ENCODE measurements at places on chromosomes 3 and 15.
A peak's percentile ranks its signal among the peaks of the same experiment; 100 is the strongest.

DNA sequence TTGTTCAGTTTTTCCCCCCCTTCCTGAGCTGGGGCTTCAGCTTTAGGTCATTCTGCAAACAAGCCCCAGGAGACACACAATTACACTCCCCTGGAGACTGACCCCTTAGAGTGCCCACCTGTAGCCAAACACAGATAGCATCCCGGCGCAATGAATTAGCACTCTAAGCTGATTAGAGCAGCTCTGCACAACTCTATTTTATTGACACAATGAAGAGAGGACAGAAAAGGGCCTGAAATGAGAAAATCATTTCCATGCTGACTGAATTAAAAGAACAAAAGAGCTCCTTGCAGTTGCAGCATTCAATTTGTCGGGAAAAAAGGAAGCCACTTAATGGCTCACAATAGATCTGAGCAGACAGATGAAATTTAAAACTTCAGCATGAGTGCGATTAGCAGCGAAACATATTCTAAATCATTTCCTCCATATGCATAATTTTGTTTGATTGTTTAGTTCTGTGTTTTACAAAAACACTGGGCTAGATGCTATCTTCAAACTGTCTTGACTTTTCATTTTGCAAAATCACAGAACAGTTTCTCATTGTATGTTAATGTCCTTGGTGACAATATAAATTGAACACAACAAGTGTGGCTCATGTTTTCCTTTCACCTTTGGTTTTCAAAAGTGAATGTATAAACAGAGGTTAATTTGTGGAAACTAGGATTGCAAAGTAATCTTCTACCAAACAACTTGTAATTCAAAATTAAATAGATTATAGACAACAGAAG lies 308.6 kb downstream of the MECOM start:
- DNase-seq = no peak

GRCh38 chr3:193868590-193868989 lies 267.4 kb upstream of the HES1 start:
- no peak for DNase-seq

DNA sequence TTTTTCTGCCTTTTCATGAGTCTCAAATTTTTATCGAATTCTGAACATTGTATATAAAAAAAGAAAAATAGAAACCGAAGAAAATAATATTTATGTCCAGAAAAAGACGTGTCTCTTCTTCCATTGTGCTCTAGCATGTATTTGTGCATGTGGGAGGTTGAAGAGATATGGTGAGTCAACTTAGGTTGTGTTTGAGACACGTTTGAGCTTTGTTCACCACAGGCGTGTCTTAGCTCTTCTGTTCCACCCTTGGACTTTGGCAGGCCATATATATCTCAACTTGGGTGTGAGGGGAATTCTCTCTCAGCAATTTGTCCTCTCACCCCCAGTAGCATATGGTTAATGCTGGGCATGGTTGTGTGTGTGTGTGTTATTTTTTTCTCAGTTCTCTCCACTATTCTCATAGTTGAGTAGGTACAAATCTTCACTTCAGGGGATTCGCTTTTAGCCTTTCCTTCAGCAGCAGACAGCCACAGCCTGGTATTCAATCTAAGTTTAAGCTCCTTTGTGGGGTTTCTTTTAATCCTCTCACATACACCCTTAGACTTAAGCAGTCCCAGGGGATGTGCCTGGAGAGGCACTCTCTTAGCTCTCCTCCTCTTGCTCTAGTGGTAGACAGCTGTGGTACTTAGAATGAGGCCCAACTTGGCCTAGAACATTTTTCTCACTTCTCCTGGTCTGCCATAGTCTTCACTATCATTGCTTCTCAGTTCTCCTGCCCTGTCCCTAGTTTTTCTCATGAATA lies 286.5 kb upstream of the RBMS3 start:
- no peak for DNase-seq

DNA sequence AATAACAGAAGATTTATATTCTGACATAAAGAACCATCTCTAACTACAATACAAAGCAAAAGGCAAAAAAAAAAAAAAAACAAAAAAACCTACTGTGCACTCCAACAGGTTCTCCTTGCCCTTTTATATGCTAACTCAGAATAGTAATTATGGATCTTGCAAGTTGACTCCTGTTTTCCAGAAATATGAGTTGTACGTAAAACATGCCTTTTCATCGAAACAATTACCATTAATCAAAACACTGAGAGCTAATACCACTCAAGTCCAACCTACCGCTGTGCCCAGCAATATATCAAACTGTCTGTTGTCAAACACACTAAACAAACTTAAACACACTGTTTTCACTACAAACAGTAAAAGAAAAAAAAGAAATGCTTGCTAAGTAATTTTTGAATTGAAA lies 389.8 kb downstream of the TBC1D5 start:
- DNase-seq = no peak

- no peak for DNase-seq
These were observed at the start of gene ADAMTSL3 for GRCh38 chr15:83653639-83654378. Gene ADAMTSL3 (plus strand): TSS chr15:83654123. CDS start chr15:83655762, 1,639 bp downstream.

DNA sequence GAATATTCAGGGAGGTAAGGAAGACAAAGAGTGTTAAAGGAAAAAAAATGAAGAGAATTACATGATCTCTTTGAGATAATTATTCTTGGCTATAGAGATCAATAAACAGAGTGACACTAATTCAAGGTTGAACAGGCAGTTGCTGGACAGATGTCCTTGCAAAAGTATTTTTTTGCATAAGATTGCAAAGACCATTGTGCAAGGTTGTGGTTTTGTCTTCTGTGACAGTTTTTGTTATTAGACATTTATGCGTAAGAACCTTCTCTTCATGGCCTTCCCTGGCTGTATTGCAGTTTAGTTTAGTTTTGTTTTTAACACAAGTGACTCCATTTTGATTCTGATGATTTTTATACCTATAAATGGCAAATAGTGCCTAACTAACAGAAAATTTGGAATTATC lies 682.8 kb upstream of the ARPP21 start:
- DNase-seq = no peak

GRCh38 chr3:5675319-5675718 lies 487.8 kb downstream of the EDEM1 start:
- no peak for DNase-seq

GRCh38 chr15:73851689-73852088 lies 21.7 kb upstream of the TBC1D21 start:
- DNase-seq = peak; percentile 40

- no peak for DNase-seq
These were observed 358.9 kb downstream of the PLCL2 start for GRCh38 chr3:17243621-17244020.

DNA sequence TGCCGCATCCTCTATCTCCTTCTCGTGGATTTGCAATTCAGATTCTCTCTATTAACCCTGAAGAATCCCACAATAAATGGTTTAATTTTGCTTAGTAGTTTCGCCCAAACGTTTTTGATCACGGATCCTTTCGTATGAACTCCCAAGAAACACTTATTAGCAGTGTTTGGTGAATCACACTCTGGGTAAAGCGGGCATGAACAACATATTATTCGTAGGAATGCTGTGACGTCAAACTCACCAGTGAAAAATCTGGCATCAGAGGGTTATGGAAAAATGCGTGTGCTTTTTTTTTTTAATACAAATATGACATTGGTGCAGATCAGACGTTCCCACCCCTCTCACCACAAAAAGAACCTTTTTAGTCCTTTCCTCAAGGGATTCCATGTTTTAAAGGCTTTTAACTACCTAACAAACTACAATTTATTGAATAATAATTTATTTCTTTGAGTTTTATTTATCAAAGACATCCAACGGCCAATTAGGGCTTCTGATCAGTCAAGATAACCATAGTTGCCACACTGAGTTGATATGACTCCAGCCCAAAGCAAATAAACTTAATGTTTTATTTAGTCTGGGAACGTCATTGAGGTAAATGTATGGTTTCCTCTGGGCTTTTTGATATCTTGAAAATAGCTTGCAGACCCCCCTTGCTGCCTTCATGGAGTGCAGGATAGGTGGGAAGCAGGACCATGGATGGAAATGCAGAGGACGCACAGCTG lies 45.5 kb upstream of the CGNL1 start:
- no peak for DNase-seq

- DNase-seq = no peak
These were observed 171.8 kb downstream of the POTEB3 start for GRCh38 chr15:21268436-21268940.

GRCh38 chr15:55823699-55824340 lies 80.9 kb upstream of the PRTG start:
- no peak for DNase-seq

- DNase-seq = no peak
These were observed 225.4 kb downstream of the CTNNB1 start for GRCh38 chr3:41424543-41425300.

GRCh38 chr3:16513141-16514020 lies at the start of gene RFTN1:
Gene RFTN1 (minus strand): TSS chr3:16513699. CDS start chr3:16493869, 19,830 bp downstream.
- peak; percentile 58 for DNase-seq

GRCh38 chr3:197562398-197563251 lies 6.9 kb upstream of the BDH1 start:
- DNase-seq = no peak

- DNase-seq = no peak
These were observed 304.4 kb downstream of the FGF12 start for GRCh38 chr3:192422997-192423342.

DNA sequence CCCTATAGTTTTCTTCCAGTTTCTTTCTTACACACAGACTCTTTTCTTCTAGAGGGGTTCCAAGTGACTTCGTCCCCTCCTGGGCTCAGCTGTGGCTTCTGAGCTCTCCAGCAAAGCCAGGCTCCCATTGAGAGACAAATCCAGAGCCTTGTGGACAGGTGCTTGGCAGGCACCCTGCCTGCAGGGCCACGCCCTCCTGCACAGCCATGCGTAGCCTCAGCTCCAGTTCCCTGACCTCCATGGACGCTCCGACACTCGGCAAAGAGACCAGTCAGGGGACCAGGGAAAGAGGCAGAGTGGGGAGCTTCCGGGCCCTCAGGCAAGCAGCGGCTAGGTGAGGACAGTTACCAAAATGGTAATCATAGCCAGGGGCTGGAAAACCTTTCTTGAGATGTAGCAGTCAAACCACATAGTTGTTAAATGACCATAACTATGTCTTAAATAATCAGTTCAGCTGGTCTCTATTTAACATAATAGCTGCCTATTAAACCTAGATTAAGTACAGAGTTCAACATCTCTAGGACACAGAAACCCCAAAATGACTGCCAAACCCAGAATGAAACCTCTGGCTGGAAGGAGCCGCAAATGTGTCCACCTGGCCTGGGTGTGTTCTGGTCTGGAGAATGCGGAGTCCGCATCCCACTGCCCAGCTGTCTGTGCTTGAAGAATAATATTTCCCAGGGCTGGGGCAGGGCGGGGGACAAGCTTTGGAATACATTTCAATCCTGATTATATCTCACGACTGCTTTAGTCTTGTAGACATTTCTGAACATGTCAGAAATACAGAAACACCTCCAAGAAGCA lies 69.3 kb upstream of the RGMA start:
- DNase-seq = no peak

DNA sequence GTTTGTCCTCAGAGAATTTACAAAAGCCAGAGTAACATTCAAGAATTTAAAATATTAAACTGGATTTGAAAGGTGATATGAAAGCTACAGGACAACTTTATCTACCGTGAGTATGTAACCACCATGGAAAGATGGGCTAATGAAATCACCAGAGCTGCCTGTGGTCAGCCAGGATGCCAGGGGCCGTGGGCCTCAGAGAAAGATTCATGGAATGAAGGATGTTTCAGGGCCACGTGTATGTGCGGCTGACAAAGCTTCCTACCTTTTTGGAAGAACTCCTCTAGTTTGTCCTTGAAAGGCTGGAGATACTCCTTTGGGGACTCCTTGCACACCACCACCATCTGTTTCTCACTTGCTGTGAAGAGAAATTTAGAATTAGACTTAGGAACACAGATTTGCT lies 138.9 kb downstream of the GREM1 start:
- DNase-seq = no peak

DNA sequence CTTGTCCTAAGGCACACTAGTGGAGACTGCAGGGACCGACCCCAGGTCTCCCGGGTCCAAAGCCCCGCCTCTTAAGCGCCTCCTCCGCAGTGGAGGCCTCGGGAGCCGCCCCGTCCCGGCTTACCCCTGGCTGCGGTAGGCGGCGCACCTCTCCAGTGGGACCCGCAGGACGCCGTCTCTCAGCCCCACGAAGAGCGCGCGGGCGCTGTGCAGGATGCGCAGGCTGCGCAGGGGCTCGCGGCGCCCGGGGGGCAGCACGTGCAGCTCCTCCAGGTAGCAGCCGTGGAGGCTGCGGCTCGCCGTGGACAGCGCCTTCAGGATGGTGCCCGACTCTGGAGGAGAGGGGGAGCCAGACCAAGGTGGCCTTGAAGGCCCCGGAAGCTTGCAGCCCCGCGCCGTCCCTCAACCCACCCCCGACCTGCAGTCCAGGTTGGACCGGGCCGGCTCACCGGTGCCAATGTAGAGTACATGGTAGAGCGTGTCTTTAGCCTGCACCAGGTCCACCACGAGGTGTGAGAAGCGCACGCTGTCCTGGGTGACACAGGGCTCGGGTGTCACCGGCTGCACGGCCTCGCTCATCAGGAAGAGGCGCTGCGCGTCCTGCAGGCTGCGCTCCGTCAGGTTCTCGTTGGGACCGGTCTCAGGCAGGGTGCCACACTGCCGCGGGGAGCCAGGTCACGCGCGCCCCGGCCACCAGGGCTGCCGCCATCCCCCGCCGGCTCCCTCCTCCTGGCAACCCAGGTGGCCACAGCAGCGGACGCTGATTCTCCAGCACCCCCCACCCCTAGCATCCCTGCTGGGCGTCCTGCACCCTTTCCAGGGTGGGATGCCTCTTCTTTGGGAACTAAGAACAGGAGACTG lies 105.5 kb downstream of the SEMA5B start:
- peak; percentile 62 for DNase-seq

DNA sequence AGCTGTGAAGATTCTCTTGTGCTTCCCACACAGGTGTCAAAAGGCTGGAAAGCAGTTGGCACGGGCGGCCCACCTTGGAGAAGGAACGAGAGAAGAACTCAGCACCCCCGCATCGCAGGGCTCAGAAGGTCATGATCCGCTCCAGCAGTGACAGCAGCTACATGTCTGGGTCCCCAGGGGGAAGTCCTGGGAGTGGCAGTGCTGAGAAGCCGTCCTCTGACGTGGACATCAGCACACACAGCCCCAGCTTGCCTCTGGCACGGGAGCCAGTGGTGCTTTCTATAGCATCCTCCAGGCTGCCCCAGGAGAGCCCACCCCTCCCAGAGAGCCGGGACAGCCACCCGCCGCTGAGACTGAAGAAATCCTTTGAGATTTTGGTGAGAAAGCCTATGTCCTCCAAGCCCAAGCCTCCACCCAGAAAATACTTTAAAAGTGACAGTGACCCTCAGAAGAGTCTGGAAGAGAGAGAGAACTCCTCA lies 31.4 kb downstream of the STARD5 start:
- DNase-seq = peak; percentile 58

DNA sequence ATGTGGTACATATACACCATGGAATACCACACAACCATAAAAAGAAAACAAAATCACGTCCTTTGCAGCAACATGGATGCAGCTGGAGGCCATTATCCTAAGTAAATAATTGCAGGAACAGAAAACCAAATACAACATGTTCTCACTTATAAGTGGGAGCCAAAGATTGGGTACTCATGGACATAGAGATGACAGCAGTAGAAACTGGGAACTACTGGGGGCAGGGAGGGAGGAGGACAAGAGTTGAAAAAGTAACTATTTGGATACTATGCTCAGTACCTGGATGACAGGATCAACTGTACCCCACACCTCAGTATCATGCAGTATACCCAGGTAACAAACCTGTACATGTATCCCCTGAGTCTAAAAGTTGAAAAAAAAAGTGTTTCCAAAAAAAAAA lies 23.2 kb upstream of the ATOSA start:
- no peak for DNase-seq
